K562 (cell line): ENCODE measurements at places on chromosomes 5 and 9.

GRCh38 chr5:173020154-173020581 lies 36.0 kb upstream of the CREBRF start:
- peaks cover 20% of the 10 kb centered on the region for H3K4me1 ChIP-seq
- H3K36me3 ChIP-seq = peaks cover 52% of the 10 kb centered on the region
- H3K4me3 ChIP-seq = no peak overlapping the region
- peak overlapping the region; percentile 66; the same call in 2 of the 3 replicates for H3K27ac ChIP-seq
- peak; percentile 75 for DNase-seq
- H3K27me3 ChIP-seq = no peaks in the 10 kb centered on the region

- H3K4me3 ChIP-seq = no peak overlapping the region
- peaks cover 31% of the 10 kb centered on the region; the same call in 1 of the 2 replicates for H3K4me1 ChIP-seq
- H3K27me3 ChIP-seq = no peaks in the 10 kb centered on the region
- H3K36me3 ChIP-seq = no peaks in the 10 kb centered on the region
Observed at GRCh38 chr5:39194466-39195136, 24.8 kb downstream of the FYB1 start.

GRCh38 chr5:125870256-125870655 lies 553.0 kb upstream of the GRAMD2B start:
- DNase-seq = no peak
- H3K4me1 ChIP-seq = no peaks in the 10 kb centered on the region
- no peaks in the 10 kb centered on the region for H3K27me3 ChIP-seq
- no peak overlapping the region for H3K27ac ChIP-seq
- no peaks in the 10 kb centered on the region for H3K36me3 ChIP-seq

DNA sequence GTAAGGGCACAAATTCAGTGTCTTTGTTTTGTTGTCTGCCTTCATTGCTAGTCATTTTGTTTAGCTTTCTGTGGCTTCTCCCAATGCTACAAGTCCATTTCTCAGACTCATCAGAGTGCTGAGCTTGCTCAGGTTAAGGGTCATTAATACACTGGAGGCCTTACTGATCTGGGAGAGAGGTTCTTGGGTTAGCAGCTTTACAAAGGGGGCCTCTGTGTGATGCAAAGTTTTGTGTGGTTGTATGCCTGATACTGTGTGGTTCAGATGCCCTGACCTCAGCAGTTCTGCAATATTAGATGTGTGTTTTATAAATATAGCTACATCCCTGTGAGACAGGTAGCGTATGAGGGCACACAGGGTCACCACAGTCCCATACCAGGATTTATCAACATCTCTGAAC lies 34.8 kb upstream of the SMARCA2 start:
- H3K27me3 ChIP-seq = no peaks in the 10 kb centered on the region; the same call in 1 of the 2 replicates
- H3K4me1 ChIP-seq = no peaks in the 10 kb centered on the region
- no peak for DNase-seq
- H3K4me3 ChIP-seq = no peak overlapping the region
- no peak overlapping the region for H3K27ac ChIP-seq

DNA sequence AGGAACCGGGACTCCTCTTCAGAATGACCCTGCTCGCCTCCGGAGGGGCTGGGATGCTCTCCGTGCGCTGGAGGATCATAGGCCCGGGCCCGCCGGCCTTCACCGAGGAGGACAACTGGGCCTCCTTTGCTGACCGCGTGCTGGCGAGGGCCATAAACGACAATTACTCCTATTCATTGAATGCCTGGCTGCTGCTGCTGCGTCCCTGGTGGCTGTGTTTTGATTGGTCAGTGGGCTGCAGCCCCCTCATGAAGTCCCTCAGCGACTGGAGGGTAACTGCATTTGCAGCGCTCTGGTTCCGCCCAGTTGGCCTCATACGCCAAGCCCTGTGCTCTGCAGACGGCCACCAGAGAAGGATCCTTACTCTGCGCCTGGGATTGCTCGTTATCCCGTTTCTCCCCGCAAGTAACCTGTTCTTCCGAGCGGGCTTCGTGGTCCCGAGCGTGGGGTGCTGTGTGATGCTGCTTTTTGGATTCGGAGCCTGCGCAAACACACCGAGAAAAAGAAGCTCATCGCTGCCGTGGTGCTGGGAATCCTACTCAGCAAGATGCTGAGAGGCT lies 16.6 kb downstream of the OR2V1 start:
- no peak overlapping the region for H3K4me3 ChIP-seq
- no peaks in the 10 kb centered on the region; the same call in 2 of the 3 replicates for H3K27me3 ChIP-seq
- peaks cover 18% of the 10 kb centered on the region for H3K4me1 ChIP-seq
- H3K36me3 ChIP-seq = no peaks in the 10 kb centered on the region
- no peak overlapping the region for H3K27ac ChIP-seq

DNA sequence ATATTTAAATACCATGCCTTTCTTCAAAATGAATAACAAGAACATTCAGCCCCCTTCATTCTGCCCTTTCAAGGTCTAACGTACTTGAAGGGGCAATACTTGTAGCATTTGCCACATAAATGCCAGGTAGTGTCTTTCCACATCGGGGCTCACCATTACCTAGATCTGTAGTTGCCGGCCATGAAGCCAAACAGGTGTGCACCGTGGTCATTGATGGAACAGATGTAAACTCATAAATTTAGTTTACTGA lies 193.0 kb downstream of the CD180 start:
- H3K4me1 ChIP-seq = peaks cover 27% of the 10 kb centered on the region; the same call in 2 of the 3 replicates
- no peaks in the 10 kb centered on the region for H3K36me3 ChIP-seq
- no peaks in the 10 kb centered on the region for H3K27me3 ChIP-seq
- no peak for DNase-seq
- peak overlapping the region; percentile 55 for H3K4me3 ChIP-seq

DNA sequence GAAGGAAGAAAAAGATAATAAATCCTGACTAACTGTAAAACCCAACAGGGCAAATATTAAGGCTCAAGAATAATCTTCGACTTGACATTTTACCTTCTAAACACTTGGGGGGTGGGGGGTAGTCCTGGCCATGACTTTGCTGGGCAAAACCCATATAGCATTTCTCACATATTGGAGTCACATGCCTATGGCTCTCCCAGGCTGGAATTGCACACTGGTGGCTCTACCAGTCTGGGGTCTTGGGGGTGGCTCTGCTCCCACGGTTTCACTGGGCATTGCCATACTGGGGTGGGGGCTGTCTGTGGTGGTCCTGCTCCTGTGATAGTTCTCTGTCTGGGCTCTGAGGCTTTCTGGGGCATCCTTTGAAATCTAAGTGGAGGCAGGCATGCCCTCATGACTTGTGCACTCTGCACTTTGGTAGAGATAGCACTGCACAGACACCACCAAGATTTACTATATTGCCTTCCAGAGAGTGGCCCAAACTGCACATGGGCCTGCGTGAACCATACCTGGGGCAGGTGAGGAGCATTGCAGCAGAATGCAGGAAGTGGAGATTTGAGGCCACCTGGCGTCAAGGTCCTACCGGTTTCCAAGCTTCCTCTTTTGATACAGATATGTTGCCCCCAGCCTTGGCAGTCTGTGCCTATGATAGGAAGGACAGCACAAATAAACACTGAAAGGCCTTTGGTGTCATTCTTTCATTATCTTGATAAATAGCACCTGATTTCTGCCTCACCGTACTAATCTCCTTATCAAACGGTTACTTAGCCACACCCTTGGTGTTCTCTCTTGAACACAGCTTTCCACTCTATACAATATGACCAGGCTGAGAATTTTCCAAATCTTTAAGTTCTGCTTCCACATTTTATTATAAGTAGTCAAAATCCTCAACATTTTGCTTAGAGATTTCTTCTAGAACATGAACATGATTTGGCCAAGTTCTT lies 29.8 kb downstream of the BAAT start:
- H3K4me1 ChIP-seq = peaks cover 5% of the 10 kb centered on the region; the same call in 1 of the 2 replicates
- H3K36me3 ChIP-seq = no peaks in the 10 kb centered on the region
- no peak for DNase-seq
- H3K27ac ChIP-seq = no peak overlapping the region
